ENCODE measurements at places on chromosomes 4 and X.

DNA sequence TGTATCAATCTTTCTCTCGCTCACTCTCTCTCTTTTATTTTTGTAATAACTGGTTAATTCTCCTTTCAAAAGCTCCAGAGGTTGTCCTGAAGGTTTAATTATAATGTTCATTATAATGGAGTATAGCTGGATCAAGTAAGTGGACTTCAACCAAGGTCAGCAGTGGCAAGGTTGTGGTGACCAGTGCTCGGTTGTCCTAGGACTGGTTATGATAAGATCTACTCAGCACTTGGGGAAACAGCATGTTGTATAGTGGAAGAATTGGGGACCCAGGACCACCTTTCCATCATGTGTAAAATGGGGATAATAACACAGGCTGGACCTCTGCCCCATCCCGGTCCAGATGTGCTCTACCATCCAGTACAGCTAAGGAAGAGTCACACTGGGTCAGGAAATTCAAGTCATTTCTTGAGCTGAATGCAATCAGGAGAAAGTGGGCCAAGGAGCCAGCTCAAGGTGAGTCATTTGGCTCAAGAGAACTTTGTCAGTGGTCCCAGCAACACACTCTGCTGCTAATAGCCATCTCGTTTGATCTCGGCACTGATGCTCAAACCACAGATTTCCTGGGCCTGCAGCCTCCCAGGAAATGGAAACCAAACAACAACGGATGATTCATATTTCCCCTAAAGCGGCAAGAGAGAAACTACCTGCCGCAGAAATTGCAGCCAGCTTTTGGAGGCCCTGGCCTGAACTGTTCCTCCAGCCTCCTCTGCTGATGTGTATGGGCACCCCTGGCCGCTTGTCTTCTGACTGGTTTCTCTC lies 123.6 kb upstream of the RBPJ start:
- peak; percentile 99 for DNase-seq

DNA sequence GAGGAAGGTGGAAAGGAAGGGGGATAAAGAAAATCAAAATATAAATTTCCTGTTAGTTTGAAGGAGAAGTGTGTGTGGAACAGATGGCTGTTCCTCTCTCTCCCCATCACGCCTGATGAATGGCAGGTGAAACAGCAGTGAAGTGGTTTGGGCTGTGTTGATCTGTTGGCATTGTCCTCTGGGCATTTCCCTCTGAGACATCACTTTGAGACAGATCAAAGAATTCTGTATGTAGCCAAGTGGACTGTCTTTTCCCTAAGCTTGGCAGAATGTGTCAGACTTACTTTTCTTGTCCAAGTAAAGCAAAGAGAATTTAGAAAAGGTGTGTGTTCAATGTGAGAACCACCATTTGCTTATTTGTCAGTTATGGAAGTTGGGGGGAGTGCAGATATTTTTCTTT lies 47.5 kb downstream of the SEPTIN11 start:
- no peak for DNase-seq

GRCh38 chr4:100635899-100636298 lies 118.1 kb upstream of the EMCN start:
- DNase-seq = no peak

DNA sequence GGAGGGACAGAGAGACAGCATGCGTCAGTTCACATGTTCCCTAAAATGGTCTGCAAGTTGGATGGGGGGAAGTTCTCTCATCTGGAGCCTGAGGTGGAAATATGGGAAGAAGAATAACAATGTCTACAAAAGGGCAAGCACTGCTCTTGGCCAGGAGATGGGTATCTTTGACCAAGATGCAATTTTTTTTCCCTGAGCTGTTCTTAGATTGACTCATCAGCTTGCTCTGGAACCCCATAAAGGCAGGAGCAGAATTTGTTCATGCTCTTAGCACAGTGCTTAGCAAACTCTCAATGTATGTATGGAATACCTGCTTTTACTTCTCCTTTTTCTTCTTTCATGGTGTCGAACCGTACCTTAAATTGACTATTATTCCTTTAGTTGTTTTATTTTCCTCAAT lies 90.5 kb upstream of the ZNF827 start:
- DNase-seq = peak; percentile 45

DNA sequence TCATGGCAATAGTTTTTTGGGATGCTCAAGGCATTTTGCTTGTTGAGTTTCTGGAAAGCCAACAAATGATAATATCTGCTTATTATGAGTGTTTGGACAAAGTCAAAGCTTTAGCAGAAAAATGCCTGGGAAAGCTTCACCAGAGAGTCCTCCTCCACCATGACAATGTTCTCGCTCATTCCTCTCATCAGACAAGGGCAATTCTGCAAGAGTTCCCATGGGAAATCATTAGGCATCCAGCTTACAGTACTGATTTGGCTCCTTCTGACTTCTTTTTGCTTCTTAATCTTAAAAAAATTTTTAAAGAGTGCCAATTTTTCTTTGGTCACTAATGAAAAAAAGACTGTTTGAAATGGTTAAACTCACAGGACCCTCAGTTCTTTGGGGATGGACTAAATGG lies 136.3 kb downstream of the UBE2K start:
- no peak for DNase-seq

DNA sequence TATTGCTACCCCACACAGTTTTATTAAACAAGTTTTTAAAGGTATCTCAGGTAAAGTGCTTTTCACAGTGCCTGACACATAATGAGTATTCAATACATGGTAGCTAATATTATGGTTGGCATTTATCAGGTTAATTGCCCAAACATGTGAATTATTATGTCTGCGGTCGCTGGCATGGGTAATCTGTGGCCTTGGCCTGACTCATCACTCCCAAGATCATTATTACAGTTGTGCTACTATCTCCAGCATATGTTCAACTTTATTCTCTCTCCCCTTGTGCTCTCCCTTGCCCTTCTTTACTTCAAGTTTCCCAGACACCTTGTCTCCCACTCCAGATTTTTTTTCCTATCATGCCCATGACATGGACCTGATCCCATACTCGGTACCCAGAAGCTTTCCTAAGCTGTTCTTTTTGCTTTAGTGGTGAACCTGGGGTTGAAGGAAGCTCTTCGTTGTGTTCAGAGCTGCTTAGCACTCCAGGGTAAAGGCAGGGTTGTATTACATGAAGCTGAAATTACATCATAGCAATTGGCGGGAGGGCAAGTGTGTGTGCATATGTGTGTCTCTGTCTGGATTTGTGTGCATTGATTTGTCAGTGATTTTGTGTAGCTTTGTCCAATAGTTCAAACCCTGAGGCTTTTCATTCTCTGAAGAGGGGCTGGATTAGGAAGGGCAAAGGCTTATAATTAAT lies 176.5 kb upstream of the NRK start:
- DNase-seq = peak; percentile 1

DNA sequence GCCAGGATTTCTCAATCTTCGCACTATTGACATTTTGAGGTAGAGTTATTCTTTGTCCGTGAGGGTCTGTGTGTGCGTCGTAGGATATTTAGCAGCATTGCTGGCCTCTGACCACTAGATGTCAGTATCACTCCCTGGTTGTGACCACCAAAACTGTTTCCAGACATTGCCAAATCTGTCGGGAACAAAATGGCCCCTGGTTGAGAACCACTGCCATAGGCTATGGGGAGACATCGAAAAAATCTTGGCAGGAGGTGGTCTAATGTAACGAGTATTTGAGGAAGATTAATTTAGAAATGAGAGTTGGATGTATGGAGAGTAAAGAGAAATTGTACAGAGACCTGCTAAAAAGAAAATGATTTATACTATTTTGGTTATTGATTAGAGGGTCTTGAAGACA lies 108.4 kb downstream of the DOCK11 start:
- DNase-seq = peak; percentile 74

DNA sequence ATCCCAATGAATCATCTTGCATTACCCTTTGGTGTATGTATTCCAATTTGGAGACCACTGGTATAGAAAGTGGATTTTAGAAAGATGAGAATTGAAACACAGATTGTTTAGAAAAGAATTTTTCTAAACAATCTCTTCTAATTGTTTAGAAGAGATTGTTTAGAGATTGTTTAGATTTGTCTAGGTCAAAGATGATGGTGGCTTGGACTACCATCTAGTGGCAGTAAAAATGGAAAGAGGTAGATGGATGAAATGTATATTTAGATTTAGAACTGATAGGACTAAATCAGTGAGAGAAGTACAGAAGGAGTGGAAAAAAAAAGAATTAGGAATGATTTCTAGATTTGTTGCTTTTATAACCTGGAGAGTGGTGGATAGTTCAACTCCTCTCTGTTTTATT lies 70.6 kb downstream of the ARSJ start:
- no peak for DNase-seq

DNA sequence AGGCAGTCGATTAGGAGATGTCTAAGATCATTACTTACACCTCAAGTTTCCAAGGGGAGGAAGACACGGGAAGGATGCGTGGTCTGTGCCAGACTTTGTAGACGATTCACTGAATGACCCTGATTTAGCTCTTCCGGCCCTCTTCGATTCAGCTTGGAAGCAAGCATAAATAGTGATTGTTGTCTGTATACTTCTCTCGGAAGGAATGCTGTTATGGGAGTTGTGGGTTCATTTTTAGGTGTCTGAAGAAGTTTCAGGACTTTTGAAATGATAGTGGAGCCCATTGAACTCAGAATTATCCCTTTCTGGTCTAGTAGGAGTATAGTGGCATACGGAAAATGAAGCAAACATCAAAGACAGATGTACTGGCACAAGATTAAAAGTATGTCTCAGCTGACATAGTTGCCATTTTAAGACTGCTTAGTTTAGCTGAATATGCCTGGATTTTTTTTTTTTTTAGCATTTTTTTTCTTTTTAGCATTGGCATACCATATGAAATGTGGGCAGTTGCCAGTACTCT lies 1.0 kb upstream of the ANKRD17 start:
- DNase-seq = peak; percentile 55

- DNase-seq = no peak
These were observed 22.1 kb downstream of the PKD2 start for GRCh38 chr4:88029556-88029955.

DNA sequence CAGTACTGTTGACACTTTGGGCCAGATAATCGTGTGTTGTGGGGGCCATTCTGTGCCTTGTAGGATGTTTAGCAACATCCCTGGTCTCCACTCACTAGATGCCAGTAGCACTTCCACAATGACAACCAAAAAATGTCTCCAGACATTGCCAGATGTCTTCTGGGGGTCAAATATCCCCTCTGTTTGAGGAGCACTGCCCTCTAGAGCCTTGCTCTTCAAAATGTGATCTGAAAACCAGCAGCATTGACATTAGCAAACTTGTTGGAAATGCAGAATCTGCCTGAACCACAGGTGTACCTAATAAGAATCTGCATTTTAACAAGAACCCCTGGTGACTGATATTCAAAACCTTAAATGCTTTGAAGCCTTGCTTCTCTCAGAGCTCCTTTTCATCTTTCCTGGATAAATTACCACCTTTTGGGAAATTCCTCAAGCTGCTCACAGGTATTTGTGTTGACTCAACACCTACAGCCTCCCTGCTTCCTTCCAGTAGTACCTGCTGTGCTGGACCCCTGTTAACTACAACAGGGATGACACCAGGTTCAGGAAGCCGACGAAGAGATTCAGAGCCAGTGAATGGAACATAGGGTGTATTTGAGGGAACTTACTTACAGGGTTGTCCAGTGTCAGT lies 459.0 kb upstream of the NR3C2 start:
- DNase-seq = no peak

- DNase-seq = no peak
These were observed 130.5 kb downstream of the PTTG2 start for GRCh38 chr4:38090455-38091246.

GRCh38 chrX:149807747-149808458 lies 26.2 kb downstream of the MAGEA9 start:
- no peak for DNase-seq

DNA sequence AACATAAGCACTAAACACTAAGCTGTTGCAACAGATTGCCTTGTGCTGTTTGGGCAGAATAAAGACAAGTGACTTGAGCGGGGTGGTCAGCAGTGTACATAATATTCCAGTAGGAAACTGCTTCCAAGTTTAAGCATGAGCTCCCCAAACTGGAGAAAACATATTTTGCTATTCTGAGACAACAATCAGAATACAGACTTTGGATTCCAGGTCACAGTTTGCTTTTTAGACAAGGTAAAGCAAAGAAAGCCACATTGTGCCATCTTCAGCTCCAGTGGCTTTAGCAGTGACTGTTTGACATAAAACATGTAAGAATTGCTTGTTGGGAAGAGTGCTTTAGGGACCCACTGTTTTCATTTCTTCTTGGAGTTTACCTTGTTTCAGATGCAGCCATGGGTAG lies 136.0 kb downstream of the FNIP2 start:
- DNase-seq = no peak

DNA sequence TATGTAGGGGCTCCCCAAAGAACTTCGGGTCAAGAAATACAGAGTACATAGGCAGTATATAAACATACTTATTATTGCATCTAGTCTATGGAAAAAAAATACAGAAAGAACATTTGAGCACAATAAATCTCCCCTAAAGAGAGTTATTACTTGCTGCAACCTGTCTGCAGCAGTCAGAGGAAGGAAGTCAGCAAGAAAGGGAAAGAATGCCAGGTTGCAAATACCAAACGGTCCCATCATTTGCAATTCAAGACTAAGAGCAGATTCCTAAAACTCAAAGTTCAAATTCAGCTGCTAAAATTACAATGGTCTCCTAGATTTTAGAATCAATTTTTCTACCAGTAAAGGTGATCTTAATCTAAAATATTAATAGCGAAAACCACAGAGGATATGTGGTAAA lies 236.2 kb upstream of the NUDT6 start:
- DNase-seq = no peak

DNA sequence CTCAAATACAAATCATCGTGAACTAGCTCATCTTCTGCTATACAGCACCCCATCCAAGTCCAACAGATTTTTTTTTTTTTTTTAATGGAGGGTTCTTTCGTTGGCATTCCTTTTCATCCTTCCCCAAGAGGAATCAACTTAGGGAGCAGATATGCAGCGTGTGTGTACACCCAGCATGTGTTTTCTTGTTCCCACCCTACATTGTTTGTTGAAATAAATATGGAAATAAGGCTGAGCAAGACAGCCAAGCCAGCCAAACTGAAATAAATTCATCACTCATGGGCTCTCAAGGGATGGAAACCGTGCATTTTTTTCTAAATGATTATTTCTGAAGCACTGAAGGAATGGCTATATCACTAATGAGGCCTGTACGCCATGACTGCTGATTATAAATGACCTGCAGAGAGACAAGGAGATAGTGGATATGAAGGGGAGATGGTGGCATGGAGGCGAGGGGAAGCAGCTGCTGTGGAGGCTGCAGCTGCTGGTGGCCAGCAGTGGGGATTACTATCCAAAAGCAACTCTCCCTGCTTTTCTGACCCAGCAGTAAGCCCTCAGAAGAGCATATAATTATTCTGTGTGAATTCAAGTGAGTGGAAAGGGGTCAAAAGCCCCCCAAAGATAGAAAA lies 173.9 kb downstream of the MGST2 start:
- no peak for DNase-seq

GRCh38 chr4:71677568-71677967 lies 106.3 kb downstream of the GC start:
- no peak for DNase-seq

- peak; percentile 86 for DNase-seq
These were observed at the start of the genes BRCC3, CMC4 and MTCP1 for GRCh38 chrX:155070975-155071693. Gene BRCC3, plus strand, starts transcription at chrX:155071508. Its CDS starts 20 bp downstream, at chrX:155071528. Gene CMC4, minus strand, starts transcription at chrX:155071136. Its CDS starts 7,113 bp downstream, at chrX:155064023. Gene MTCP1, minus strand, starts transcription at chrX:155071136. Its CDS starts 5,126 bp downstream, at chrX:155066010.

GRCh38 chr4:152106113-152106763 lies 345.4 kb upstream of the GATB start:
- peak; percentile 97 for DNase-seq

All from ELR (cell line).